Erythroblast (primary cell): ENCODE measurements at places on chromosomes 7 and 10.

GRCh38 chr7:106110238-106110560, 1.9 kb downstream of the SYPL1 start:
- DNase-seq = no peak

GRCh38 chr7:30222515-30223215, 61.7 kb upstream of the ZNRF2 start:
- DNase-seq = no peak

DNA sequence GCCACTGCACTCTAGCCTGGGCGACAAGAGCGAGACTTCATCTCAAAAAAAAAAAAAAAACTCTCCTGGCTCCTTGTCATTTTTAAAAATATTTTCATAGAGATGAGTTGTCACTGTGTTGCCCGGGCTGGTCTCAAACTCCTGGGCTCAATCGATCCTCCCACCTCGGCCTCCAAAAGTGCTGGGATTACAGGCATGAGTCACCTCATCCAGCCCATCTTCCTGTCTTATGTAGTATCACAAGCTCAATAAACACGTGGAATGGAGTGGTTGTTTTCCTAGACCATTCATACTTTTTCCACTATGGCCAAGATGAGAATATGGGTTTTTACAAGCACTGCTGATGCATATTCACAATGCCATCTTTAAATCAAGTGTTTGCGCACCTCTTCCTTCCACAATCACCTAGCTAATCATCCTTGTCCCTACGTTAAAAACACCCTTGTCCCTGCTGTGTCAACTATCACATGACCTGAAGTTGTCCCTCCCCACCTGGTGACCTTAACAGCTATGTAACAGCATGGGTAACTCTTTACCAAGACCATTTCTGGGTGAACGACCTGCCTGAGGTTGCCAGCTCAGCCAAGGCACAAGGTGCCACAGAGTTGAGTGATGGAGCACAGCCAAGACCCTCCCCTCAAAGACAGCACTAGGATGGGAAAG, 21.3 kb downstream of the DLG5 start:
- DNase-seq = no peak

- no peak for DNase-seq
These were observed 66.6 kb downstream of the ALOX5 start for GRCh38 chr10:45440511-45441062.

DNA sequence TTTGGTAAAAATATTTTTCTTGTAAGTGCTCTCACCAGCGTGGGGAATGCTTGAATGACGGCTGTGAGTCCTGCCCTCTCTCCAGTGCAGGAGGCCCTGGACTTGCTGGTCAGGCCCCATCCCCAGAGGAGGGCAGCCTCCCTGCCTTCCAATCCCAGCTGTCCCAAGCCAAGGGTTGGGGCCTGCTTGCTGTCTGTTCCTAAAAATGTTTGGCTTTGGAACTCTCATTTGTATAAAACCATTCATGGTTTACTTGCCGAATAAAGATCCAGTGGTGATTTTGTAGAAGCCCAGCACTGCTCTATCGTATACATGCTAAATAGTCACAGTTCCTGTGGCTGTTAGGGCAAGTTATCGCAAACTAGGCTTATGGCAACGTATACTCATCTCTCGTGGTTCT, 121.7 kb downstream of the GLRX3 start:
- DNase-seq = no peak

- no peak for DNase-seq
These were observed 222.8 kb downstream of the LRMDA start for GRCh38 chr10:75654171-75654771.

DNA sequence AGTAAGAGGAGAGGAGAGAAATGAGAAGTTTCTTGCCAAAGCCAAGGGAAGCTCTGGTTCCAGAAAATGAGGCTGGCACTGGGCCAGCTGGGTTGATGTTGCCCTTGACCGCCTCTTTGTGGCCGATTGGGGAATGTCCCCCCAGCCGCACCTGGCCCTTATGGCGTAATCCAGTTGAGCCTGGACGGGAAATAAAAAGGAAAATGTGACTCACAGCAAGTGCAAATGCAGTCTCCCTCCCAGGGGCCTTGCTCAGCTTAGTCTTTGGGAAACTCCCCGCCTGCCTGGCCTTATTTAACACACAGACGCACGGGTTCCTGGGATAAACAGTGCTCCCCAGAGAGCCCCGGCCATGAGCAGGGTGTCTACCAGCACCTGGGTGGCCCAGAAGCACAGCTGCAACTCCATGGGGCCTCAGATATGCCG, 174.8 kb downstream of the KIAA1217 start:
- peak; percentile 60 for DNase-seq

GRCh38 chr10:7670157-7670556, 3.4 kb upstream of the ITIH5 start:
- DNase-seq = no peak

DNA sequence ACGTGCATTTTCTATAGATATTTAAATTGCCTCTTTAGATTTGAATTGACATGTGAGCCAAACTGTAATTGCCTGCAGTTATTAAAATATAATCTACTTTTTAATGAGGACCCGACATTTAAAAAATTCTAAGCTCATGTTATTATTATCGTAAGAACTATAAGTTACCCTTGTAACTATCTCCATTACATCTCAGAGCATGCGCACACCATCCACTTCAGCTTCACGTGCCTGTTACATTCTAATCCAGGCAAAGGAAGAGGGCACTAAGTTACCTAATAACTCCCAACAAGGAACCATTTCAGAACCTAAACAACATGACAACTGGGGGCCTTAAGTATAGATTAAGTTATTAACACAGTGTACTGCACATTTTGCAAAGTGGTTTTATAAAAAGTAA, 509.0 kb upstream of the DPP6 start:
- no peak for DNase-seq

- DNase-seq = no peak
These were observed 12.8 kb upstream of the COL17A1 start for GRCh38 chr10:104098358-104098925.

- no peak for DNase-seq
These were observed 596.8 kb downstream of the PTPRN2 start for GRCh38 chr7:157990881-157991250.

GRCh38 chr7:30252885-30253795, 31.3 kb upstream of the ZNRF2 start:
- DNase-seq = peak; percentile 6

- no peak for DNase-seq
These were observed 11.2 kb upstream of the OR2A5 start for GRCh38 chr7:144037414-144038035.

DNA sequence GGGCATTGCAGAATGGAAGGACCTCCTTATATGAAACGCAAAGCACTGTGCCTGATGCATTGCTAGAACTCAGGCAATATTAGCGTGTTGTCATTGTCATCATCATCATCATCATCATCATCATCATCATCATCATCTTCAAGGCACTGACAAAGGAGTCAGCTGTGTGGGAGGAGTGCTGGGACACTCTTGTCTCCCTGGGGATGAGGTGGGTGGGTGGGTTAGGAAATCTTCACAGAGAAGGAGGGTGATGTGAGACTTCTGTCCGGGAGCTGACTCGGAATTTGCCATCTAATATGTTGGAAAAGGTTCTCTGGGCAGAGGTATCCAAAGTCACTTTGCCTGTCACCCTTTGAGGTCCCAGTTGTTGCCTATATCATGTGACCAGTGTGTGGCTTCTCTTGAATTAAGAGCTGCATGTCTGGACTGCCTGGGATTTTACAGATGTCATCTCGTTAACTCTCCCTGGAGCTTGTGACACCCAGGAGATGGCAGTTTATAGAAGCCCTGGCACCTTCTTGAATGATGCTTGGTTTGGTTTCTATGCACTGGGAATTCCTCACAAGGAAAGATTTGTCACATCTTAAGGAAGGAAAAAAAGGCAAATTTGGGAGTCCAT, 7.1 kb downstream of the HTRA1 start:
- no peak for DNase-seq

GRCh38 chr7:124257638-124258308, 224.9 kb upstream of the TMEM229A start:
- DNase-seq = no peak

GRCh38 chr10:78140066-78140630, 106.5 kb downstream of the RPS24 start:
- no peak for DNase-seq

GRCh38 chr7:104845557-104845956, 168.4 kb upstream of the KMT2E start:
- DNase-seq = no peak

- no peak for DNase-seq
These were observed 72.1 kb downstream of the DNMBP start for GRCh38 chr10:99937630-99938029.

DNA sequence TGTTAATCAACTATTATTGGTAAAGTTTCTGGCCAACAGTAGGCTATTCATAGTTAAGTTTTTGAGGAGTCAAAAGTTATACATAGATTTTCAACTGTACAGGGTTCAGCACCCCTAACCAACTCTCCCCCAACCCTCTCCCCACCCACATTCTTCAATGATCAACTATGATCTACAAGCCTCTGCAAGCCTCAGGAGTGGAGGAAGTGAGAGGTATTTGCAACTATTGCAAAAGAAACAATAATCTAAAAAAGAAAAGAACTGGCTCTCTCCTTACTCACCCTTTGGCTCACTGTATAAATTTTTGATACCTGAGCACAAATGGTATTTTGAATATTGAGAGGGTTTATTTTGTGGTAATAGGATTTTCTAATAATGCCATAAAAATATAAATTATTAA, 179.8 kb downstream of the IPMK start:
- no peak for DNase-seq

- peak; percentile 72 for DNase-seq
These were observed 79.0 kb upstream of the TMEM168 start for GRCh38 chr7:112869111-112869774.

GRCh38 chr10:95837783-95838182, 70.0 kb upstream of the CC2D2B start:
- DNase-seq = no peak

GRCh38 chr10:120513307-120513796, 56.3 kb downstream of the PLPP4 start:
- DNase-seq = no peak

DNA sequence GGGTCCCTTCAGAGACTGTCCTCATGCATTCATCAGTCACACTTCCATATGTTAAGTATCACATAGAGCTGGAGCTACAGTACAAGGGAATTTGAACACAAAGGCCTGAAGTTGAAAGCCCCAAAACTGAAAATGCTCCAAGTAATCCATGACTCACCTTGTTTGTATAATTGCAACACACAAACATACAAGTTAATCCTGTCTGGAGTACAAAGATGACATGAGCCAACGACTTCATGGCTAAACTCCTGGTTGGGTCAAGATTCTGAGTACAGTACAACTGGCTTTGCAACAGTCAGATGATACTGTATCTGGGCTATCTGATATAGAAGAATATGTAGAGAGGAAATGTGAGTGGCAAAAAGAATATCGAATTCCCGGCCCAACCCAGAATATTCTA, 73.1 kb upstream of the AASS start:
- no peak for DNase-seq

DNA sequence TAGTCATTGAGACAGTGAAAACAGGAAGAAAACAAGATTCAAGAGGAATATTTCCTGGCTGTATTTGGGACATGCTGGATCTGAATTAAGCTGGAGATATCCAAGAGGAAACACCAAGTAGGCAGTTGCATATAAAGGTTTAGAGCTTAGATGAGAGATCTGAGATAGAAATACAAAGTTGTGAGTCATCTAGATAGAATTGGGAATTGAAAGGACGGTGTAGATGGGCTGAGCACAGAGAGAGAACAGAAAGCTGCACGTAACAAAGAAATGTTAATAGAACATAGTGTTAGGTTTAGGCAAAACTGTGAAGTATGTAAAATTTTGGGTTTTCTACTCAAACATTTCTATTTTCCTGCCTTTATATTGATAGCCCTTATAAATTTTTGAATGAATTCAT, 218.5 kb upstream of the TMEM196 start:
- no peak for DNase-seq

DNA sequence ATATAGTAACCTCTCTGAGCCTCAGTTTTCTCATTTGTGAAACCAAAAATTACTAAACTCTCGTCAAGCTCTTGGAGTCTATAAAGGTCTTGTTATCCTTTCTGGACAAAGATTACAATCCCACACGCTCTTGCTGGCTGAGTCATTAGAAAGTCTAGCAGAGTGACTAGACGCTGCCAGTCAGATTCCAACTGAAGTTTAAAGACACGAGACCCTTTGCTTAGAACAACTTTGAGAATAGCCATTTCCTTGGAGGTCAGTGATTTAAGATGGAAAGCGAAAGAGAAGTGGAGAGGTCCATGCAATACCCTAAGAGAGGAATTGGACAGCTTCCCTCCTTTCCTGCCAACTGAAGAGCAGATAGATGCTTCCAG, 119.5 kb downstream of the APBB1IP start:
- no peak for DNase-seq

GRCh38 chr10:34721208-34721840, 93.8 kb downstream of the PARD3 start:
- no peak for DNase-seq

DNA sequence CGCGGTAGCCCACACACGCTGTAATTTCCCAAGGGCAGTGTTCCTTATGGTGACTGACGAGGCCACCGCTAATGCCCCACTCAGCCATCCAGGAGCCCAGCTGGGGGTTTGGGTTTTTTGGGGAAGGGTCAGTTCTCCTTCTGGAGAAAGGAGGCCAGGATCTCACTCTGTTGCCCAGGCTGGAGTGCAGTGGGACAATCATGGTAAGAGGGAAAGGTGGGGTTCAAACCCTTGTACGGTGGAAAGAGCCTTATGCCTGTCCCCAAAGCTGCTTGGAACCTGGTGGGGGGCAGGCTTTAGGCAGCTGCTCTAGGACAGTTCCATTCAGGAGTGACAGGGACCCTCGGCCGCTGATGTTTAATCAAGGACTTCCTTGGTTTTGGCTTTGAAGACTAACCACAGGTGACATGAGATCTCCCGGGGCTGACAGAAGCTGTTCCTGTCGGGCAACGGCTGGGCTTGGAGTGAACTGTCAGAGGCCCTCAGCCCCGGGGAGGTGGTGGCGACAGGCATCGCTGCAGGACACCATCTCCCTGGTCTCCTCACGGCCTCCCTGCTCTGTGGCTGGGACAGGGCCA, 84.5 kb downstream of the CARD11 start:
- DNase-seq = no peak

DNA sequence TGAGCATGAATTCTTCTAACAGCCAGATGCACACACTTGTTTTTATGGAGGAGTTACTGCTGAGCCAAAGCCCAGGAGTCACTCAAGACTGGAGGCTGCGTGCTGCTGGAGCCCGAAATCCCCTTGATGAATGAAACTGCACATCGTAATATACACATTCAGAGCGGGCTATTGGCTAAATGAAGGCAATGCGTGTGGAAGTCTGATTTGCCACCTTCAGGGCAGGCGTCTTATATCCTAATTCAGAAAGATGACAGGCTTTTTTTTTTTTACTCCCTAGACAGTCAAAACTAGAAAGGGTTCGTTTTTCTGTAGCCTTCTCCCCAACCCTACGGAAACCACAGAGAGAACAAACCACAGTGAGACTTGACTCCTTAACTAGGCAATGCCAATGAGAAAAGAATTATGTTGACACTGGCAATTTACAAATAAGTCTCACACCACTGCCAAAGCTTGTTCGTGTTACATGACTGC, 227.2 kb upstream of the KLF14 start:
- peak; percentile 56 for DNase-seq

GRCh38 chr7:114662002-114662677, 247.5 kb downstream of the FOXP2 start:
- no peak for DNase-seq

GRCh38 chr7:92872701-92873100, 36.3 kb upstream of the CDK6 start:
- DNase-seq = no peak

GRCh38 chr10:132205650-132206376, 19.1 kb downstream of the DPYSL4 start:
- no peak for DNase-seq

GRCh38 chr10:45204954-45205775, 110.2 kb downstream of the OR13A1 start:
- no peak for DNase-seq

- no peak for DNase-seq
These were observed 121.1 kb downstream of the GPR85 start for GRCh38 chr7:112965506-112965905.
